Fibroblast of skin of abdomen (primary cell): ENCODE measurements at places on chromosomes 11 and 22.

DNA sequence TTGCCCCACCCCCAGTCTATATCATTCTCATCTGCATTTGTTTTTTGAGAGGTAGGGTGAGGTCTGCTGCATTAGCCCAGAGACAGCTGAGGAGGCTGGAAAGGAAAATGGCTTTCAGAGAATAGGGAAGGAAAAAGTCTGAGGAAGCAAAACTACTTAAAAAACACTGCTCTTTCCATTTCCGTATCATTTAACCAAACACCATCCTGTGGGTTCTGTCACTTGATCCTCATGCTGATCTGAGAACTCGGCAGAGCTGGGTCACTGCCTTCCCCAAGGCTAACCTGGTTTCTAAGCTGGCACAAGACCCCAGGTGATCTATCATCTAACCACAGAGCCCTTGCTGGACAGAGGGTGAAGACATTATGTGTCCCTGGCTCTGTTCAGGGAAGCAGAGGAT, 1.2 kb downstream of the FOLR2 start:
- DNase-seq = no peak

DNA sequence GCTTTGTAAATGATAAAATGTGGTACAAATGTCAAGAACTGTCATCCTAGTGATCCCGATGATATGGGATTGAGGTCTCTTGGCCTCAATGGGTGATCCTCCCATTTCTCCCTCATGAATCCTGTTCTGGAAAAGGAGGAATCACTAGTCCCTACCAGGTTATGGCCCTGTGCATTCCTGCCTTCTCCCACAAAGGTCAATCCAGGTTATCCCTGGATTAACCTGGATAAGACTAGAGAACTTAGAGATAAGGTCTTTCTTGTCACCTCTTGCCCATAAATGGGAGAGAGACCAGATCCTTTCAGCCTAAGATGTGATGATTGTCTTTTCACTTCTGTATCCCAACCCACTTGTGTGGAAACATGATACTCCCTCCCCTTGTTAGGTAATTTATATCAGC, 396.7 kb downstream of the BUD13 start:
- no peak for DNase-seq

DNA sequence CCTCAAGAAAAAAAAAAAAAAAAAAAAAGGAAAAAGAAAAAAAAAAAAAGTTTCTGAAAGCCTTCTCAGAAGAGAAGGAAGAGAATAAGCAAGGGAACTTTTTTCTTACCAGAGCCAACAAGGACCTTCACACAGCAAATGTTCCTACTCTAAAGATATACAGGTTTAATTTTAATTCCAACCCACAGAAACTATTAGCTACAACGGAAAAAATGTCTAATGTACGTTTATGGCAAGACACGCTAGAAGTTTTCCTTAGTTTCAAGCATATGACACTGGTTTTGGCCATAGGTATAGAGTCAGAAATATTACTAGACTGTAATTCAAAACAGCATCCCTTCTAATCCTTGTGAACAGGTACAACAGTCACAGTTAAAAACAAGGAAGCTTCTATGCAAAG, 120.1 kb downstream of the MRTFA start:
- no peak for DNase-seq

DNA sequence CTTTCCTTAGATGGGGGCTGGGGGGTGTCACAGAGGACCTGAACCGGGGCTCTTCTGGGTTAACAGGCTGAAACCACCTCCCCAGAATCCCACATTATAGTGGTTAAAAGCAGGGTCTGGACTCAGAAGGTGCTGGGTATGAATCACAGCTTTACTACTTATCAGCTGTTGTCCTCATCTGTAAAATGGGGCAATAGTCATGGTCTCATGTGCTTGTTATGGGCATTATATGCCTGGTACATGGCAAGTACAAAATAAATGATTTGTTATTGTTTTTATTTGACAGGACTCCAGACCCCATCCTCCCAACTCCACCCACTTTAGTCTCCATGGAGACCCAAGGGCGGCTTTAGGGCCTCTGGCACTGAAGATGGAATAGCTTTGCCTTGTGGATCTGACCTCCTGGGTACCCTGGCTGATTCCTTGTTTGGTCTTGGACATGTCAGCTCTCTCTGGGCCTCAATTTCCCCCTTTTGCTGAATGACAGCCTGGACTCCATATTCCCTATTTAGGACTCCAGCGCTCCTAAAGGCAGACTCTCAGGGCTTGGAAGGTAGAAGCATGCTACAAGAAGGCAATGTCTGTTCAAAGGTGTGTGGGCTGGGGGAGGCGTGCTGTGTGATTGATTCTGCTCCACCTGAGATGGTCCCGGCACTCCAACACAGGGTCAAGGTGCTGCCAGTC, 812 bp upstream of the SMTN start:
- DNase-seq = no peak

GRCh38 chr22:50698546-50698945, 25.9 kb downstream of the SHANK3 start:
- DNase-seq = no peak

- DNase-seq = no peak
These were observed 30.8 kb downstream of the MPPED1 start for GRCh38 chr22:43442386-43443151.

DNA sequence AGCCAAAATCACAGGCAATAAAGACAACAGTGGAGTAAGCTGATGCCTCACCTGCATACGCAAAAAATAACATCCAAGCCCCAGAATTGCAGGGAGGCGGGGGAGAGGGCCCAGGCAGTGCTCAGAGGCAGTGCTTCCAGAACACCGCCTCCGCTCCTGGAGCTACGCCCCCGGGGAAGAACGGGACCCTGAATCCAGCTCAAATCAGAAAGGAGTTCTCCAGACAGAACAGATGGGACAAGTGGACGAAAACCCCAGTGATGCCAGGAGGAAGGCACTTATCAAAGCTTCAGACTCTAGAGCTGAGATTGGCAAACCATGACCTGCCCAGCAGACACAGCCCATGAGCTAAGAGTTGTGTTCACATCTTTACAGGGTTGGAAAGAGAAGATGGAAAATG, 683.9 kb downstream of the TBC1D22A start:
- DNase-seq = no peak

DNA sequence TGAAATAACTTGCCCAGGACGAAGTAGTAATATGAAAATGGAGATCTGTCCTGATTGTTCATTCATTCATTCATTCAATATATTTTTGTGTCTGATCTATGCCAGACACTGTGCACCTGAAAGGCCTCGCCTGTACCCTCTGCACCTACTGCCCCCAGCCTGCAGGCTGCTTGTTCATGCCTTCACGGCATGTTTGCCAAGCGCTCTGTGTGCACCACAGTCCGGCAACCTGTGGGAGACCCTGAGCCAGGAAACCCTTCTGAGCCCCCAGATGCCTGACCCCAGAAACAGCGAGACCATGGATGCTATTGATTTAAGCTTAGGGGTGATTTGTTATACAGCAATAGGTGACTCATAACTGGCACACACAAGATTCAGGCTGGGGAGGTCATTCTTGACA, 47.0 kb downstream of the RTL6 start:
- no peak for DNase-seq

- peak; percentile 21 for DNase-seq
These were observed 7.8 kb downstream of the MS4A12 start for GRCh38 chr11:60500276-60500910.

DNA sequence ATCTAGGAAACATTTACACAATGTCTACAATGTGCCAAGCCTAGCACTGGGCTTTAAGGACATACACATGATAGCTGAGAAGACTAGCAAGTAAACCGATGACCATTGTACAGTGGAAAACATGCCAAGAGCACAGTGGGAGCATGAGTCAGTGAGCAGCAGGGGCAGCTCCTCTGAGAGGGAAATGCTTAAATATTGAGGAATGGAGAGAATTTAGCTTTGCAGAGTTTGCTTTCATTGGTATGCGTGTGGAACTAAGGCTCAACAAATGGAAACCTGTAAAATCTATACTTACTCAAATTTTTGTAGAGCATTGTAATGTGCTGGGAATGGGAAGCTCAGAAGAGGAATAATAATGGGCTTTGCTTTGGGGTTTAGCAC, 282.3 kb downstream of the ST3GAL4 start:
- DNase-seq = peak; percentile 97

DNA sequence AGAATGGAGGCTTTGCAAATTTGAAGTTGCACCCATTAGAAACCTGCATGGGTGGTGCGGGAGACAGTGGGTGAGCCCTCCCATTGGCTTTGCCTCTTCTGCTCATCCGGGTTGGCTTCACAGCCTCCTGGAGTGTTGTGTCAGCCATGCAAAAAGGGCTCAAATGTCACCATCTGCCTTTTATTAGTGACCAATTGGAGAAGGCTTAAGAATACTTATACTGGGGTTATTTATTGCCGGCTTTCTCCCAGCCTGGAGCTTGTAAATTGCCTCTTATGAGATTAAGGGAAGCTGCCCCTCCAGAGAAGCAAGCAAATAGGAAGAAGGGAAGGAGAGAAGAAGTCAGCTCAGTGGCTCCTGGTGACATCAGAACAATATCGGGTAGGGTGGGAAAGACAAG, 182.6 kb downstream of the ST3GAL4 start:
- peak; percentile 9 for DNase-seq

DNA sequence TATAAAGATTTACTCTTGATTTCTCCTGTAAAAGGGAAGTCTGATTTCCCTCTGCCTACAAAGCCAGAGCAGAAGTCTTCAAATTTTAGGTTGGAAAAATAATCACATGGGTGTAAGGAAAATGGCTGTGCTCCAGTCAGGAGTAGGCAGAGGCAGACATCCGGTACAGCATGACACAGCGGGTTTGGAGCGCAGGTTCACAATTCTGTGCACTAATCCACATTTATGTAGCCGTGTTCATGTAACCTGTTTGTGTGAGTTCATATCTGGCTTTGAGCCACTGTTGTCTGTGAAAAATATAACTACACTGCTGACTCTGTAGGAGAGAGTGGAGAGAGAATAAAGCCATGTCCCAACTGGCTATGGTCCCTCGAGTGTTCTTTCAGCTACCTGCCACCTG, 248.0 kb downstream of the CASP12 start:
- DNase-seq = no peak

DNA sequence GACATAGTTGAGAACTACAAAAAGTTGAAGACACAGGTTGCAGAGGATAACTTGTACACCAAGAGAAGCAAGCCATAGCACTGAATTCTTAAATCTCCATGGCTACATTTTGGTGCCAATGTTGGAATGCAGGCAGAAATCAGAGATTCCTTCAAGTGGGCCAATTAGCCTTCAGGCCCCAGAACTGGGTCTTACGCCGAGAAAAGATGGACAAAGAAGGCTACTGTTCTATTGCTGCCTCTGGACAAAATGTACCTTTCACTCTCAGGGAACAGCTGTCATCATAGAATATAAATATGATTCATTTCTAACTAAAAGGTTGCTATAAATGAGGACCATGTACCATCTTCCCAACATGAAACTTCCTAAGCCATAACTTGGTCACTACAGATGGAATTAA, 13.7 kb downstream of the TMEM216 start:
- DNase-seq = no peak

DNA sequence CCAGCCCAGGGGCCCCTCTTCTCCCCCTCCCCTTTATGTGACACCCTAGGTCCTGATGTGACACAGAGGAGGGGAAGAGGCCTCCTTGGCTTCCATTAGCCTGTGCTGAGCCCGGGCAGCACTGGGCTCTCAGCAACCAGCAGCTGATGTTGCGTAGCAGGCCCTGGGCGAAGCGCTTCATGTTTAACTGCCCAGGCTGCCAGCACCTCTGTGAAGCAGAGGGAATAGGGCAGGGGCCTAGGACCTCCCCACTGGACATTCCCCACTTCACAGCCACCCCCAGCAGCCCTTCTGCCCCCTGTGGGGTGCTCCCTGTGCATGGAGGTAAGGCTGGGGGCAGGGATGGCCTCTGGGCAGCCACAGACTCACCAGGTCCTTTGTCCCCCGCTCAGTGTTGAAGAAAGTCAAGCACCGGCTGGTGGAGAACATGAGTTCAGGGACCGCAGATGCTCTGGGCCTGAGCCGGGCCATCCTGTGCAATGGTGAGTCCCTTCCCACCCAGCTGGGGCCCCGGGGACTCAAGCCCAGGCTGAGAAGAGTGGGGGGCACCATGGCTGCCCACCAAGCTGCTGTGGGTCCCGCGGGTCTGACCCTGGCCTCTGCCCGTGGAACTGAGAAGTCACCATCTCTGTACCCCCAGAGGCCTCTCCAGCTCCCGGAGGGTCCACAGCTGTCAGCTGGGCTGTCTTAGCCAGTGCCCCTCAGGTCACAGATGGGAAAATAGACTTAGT, 11.6 kb downstream of the PICK1 start:
- DNase-seq = no peak

DNA sequence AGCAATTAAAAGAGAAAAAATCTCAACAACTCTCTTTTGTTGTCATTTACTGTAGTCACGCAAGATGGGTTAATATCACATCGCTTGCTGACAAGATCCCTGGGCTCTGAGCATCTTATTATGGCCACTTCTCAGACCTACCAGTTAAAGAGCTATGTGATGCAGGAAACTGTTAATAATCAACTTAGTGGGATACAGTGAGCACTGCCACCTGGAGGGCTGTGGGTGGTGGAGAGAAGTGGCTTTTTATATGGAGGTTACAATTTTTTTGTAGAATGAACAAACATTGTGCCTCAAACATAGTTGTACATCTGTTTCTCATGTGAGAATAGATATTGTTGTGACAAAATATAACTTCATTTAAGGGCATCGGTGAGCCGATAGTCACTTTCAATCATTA, 181.0 kb downstream of the TENM4 start:
- DNase-seq = no peak

DNA sequence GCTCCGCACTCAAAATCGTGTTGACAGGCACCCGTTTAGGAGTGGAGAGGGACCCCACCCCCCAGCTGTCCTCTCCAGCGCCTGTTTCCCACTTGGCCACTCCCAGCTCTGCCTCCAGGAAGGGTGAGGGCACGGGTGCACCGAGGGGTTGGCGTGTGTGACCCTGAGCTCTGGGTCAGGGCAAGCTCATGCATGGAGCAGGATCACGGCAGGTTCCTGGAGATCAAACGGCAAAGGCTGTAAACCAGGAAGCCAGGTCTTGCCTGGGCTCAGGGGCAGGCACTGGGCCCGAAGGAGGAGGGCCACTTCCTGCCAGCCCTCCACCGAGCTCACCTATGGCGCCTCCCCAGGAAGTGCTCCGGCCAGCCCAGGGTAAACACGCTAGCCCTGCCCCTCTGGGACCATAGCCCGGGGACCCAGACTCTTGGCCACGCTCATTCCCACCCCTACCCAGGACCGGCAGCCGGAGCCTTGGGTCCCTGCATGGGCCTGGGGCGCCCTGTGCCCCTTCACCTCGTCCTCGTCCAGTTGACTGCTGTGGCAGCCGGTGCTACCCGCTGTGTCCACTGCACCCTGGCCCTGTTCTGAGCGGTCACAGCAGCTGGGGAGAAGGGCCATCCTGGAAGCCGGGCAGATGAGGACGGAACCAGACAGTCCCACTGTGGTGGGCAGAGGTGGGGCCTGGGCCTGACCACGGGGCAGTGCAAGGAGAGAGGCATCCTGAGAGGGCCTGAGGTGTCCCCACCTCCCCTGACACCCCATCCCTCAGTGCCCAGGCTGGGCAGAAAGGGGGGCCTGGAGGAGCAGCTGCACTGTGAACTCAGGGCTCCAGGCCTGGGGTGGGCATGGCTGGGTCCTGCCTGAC, 1.0 kb upstream of the EPS8L2 start:
- DNase-seq = no peak
